ENCODE measurements at places on chromosomes 11 and 22. TPM values are rescaled to one million over a fixed set of nuclear protein-coding genes. Genes with fewer than 3 reads are reported as not detected.

SCGB1D4 gene
- total RNA-seq, result not detected

MUC2 gene
- not detected for total RNA-seq

RAB1B gene
- 146 TPM for total RNA-seq

PIM3 gene
- total RNA-seq, result 17.3 TPM

FAM180B gene
- not detected for total RNA-seq

SCN3B gene
- total RNA-seq, result not detected

KIRREL3 gene
- 31.1 TPM for total RNA-seq

CATSPERZ gene
- not detected for total RNA-seq

MUC5B gene
- not detected for total RNA-seq

KRTAP5-10 gene
- total RNA-seq, result not detected

LRRC74B gene
- not detected for total RNA-seq

SCUBE1 gene
- not detected for total RNA-seq

OR5P2 gene
- total RNA-seq, result not detected

SLC17A6 gene
- total RNA-seq, result not detected

C1QTNF5 gene
- total RNA-seq, result 27.9 TPM

All from GM23248 (cell line).